CD4-positive, alpha-beta T cell treated with Interleukin-21 for 1 hour (primary cell): ENCODE measurements at places on chromosomes 12 and 14.

GRCh38 chr12:26123482-26123980 lies 1.3 kb downstream of the BHLHE41 start:
- no peak for DNase-seq

GRCh38 chr14:71753976-71754375 lies 178.3 kb upstream of the RGS6 start:
- no peak for DNase-seq

- DNase-seq, result no peak
These were observed 451.1 kb upstream of the SOX5 start for GRCh38 chr12:24400533-24400932.

GRCh38 chr12:93192878-93193277 lies 184.8 kb upstream of the NUDT4 start:
- DNase-seq, result no peak

GRCh38 chr12:50706606-50707005 lies 57.3 kb upstream of the ATF1 start:
- no peak for DNase-seq

GRCh38 chr12:54958048-54958658 lies 26.4 kb downstream of the TESPA1 start:
- peak; percentile 76 for DNase-seq

DNA sequence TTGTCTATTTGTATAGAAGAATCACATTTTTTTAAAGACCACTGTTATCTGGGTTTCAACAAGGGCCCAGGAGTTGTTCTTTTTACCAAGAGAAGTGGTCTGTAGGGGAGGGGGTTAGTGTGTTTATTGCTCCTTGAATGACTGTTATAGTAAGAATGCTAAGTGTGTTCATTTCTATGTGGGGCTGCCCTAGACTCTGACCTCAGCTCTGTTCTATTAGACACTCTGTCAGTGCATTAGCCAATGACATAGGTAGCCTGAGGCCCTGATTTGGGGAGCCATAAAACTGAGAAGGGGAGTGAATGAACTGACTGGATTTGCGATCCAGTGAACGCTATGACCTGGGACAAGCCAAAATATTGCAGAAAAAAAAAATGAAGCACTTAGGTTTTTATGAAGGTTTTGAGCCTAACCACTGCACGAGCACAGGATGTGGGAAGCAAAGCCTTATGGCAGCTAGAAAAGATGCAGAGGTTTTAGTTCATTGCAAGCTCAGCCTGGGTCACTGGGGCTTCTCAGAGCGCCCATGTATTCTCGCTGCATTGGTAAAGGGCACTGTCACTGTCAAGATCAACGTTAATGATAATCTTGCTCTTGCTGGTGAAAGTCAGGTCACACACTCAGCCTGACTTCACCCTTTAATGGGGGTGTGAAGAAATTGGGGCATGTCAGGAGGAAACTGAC lies 63.8 kb downstream of the PRKCH start:
- peak; percentile 73 for DNase-seq

GRCh38 chr12:123713823-123714585 lies 1.9 kb downstream of the ATP6V0A2 start:
- peak; percentile 12 for DNase-seq
